ENCODE measurements at places on chromosomes 1 and 21.

GRCh38 chr1:221810406-221810805, 68.5 kb upstream of the DUSP10 start:
- H3K4me1 ChIP-seq, result peaks cover 50% of the 10 kb centered on the region
- ATAC-seq, result no peak
- H3K27ac ChIP-seq, result peak overlapping the region; percentile 70
- H3K4me3 ChIP-seq, result peak overlapping the region; percentile 36

GRCh38 chr1:41882486-41882885, 36.2 kb downstream of the HIVEP3 start:
- H3K4me1 ChIP-seq, result peaks cover 7% of the 10 kb centered on the region
- ATAC-seq, result no peak
- H3K4me3 ChIP-seq, result no peak overlapping the region
- H3K27ac ChIP-seq, result no peak overlapping the region

DNA sequence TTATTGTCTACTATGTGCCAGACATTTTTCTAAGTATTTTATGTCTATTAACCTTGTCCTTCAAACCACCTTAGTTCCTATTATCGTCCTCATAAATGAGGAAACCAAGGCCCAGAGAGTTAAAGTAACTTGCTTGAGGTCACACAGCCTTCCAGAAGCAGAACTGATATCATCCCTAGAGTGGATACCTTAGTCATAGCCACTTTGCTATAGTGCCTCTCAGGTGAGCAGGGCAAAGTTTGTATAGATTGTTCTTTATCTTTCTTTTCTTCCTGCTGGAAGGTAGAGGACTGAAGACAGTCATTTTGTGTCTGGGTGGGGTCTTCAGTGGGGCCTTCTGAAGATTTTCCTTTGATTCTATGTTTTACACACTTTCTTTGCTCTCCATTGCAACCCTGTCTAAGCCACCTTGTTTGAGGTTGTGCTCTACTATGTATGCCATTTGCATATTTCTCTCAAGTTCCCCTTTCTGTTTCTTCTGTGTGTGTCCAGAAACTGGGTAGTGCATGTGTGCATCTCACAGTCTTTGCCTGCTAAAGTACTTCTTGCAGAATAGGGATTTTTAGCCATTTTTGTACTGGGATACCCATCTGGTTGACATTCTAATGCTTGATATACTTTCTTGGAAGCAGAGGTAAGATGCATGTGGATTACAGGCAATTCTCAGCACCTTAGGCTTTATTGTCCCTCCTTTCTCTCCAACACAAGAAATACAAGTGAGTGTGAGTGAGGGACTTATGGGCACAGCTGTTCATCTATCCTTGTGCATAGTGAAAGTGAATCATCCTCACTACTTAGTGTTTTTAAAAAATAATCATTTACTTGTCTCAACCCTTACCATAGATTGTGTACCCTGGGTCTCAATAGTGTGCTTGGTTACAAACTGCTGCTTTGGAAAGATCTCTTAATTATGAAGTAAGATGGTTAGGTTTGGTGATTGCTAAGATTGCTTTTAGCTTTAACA, 207.6 kb upstream of the HMCN1 start:
- no peak overlapping the region for H3K4me3 ChIP-seq
- peaks cover 15% of the 10 kb centered on the region for H3K4me1 ChIP-seq
- peak; percentile 99 for ATAC-seq
- H3K27me3 ChIP-seq, result no peaks in the 10 kb centered on the region

DNA sequence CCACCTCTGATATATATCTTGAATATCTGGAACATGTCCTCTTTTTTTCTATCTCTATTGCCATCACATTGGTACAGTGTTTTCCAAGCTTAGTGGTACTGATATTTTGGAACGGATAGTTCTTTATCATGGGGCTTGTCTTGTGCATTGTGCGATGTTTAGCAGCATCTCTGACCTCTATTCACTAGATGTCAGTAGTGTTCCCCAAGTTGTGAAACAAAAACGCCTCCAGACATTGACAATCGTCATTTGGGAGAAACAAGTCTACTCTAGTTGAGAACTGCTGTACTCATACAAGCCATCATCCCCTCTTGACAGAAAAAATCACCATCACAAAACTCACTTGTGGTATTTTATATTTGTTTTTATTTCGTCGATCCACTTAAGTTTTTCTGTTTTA, 79.7 kb upstream of the CHODL start:
- no peaks in the 10 kb centered on the region for H3K27me3 ChIP-seq
- no peaks in the 10 kb centered on the region for H3K4me1 ChIP-seq
- no peak for ATAC-seq
- H3K27ac ChIP-seq, result no peak overlapping the region
- H3K4me3 ChIP-seq, result no peak overlapping the region

DNA sequence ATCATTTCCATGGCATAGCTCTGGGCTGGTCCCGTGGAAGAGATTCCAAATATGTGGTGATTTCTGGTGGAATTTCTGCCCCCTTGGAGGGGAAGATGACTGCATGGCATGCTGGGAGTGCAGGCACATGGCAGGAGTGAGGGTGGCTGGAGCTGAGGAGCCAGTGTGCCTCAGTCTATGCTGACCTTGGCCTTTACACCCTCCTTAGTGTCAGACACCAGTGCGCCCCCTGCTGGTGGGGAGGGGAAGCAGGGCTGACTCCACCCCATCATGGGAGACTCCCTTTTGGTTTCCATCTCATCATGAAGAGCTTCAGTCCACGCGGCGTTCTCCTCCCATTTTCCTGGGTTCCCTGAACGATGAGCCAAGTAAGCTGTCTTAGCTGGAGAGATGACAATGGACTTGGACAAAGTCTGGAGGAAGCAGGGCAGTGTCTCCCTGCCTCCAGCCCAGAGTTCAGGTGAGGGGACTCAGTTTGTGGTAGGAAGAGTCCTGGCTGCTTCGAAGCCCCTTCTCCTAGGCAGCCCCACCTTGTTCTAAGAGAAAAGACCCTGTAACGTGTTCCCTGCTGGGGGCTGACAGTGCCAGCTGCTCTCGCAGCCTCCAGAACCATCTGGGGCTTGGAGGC, 10.3 kb downstream of the ALX3 start:
- ATAC-seq, result peak; percentile 61
- H3K27ac ChIP-seq, result no peak overlapping the region
- H3K36me3 ChIP-seq, result peaks cover 55% of the 10 kb centered on the region
- peaks cover 4% of the 10 kb centered on the region for H3K27me3 ChIP-seq
- H3K4me3 ChIP-seq, result no peak overlapping the region

DNA sequence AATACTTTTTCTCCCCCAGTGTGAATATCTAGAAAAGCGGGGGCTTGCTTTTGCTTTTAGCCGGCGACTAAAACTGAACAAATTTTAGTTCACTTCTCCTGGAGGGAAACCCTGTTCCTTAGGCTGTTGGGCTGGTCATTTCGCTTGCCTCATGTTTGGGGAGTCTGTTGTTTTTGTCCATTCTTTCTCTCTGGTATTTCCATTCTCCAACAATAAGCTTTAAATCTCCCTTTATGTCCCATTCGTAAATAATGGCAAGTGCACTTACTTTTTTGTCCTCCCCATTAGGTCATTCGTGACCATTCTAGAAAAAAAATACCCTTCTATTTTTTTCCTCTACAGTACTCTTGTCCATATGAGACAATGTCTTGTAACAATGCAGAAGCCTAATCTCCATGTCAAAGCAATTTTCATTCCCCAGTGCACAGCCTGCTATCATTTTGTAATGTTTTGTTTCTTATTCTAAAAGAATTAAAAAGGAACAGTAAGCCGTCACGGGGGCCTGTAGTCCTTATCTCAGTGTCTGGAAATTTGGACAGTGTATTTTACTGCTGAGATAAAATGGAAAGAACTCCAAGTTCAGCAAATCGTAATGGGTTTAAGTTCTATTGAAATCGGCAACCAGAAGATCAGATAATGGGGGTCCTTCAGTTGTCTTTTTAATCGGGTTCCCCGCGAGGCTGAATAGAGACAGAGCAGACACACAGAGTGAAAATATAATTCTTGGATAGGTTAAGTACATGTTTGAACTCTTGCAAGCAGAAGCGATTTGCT, 21.8 kb downstream of the PROX1 start:
- no peak for ATAC-seq
- no peaks in the 10 kb centered on the region for H3K4me1 ChIP-seq
- H3K4me3 ChIP-seq, result no peak overlapping the region
- H3K27ac ChIP-seq, result no peak overlapping the region
- no peaks in the 10 kb centered on the region for H3K36me3 ChIP-seq

- H3K36me3 ChIP-seq, result no peaks in the 10 kb centered on the region
- H3K27me3 ChIP-seq, result peaks cover 20% of the 10 kb centered on the region
- no peak overlapping the region for H3K27ac ChIP-seq
- H3K4me3 ChIP-seq, result no peak overlapping the region
- peaks cover 4% of the 10 kb centered on the region for H3K4me1 ChIP-seq
- ATAC-seq, result no peak
These were observed 24.4 kb upstream of the AGBL4 start for GRCh38 chr1:50047916-50048694.

- H3K36me3 ChIP-seq, result no peaks in the 10 kb centered on the region
- H3K4me3 ChIP-seq, result peak overlapping the region; percentile 90
- H3K4me1 ChIP-seq, result peaks cover 31% of the 10 kb centered on the region
- no peaks in the 10 kb centered on the region for H3K27me3 ChIP-seq
- peak overlapping the region; percentile 80 for H3K27ac ChIP-seq
These were observed 629 bp downstream of the CTNNBIP1 start for GRCh38 chr1:9909234-9910046.

GRCh38 chr1:147273409-147274336, 31.2 kb downstream of the CHD1L start:
- no peak overlapping the region for H3K27ac ChIP-seq
- H3K4me1 ChIP-seq, result no peaks in the 10 kb centered on the region
- peaks cover 28% of the 10 kb centered on the region for H3K36me3 ChIP-seq
- no peaks in the 10 kb centered on the region for H3K27me3 ChIP-seq

DNA sequence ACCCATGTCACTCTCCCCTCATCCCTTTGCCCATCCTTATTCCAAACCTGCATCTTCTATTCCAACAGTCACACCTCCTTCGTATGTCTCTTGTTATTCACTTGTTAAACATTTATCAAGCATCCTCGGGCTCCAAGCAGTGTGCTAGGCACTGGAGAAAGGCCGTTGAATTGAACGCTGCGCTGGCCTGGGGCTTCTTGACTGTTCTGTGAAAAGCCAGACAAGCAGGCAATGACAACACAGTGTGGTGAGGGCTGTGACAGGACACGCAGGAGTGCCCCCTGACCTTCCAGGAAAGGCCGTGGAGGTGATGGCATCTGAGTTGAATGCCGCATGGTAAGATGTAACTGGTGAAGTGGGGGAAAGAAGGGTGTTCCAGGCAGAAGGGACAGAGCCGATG, 19.2 kb downstream of the ETV3 start:
- peaks cover 25% of the 10 kb centered on the region for H3K36me3 ChIP-seq
- ATAC-seq, result no peak
- H3K27me3 ChIP-seq, result no peaks in the 10 kb centered on the region
- H3K4me3 ChIP-seq, result no peak overlapping the region
- H3K27ac ChIP-seq, result no peak overlapping the region

DNA sequence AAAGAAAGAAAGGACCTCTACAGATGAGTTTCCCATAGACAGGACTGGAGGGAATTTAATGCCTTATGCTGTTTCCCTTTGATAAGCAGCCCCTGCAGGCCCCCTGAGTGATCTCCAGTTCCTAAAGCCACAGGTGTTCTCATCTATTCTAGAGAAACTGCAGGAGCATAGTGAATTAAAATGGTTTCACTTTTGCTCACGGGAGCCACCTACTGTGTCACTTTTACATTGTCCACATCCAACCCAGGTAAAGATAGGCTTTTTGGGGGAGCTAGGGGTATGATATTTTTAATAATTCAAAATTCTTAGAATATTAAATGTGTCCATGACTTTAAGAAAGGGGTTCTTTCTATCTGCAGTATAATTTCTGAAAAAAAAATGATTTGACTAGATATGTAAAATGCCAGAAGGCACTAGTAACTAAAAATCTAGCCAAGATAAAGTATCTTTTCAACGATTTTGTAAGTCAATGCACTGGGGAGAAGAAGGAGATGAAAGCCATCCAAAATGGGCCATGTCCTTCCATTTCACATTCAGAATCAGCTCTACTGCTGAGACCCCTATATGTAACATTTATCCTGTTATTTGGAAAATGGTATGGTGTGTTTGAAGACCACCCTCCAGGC, 267.3 kb upstream of the DUSP10 start:
- peak; percentile 47 for ATAC-seq
- H3K27me3 ChIP-seq, result no peaks in the 10 kb centered on the region
- no peaks in the 10 kb centered on the region for H3K36me3 ChIP-seq
- H3K4me1 ChIP-seq, result peaks cover 6% of the 10 kb centered on the region
- no peak overlapping the region for H3K27ac ChIP-seq

- peaks cover 19% of the 10 kb centered on the region for H3K27me3 ChIP-seq
- H3K27ac ChIP-seq, result no peak overlapping the region
- no peak for ATAC-seq
- no peaks in the 10 kb centered on the region for H3K4me1 ChIP-seq
- no peak overlapping the region for H3K4me3 ChIP-seq
These were observed 18.6 kb downstream of the TAL1 start for GRCh38 chr1:47213230-47213963.

GRCh38 chr21:42007356-42007940, 2.7 kb downstream of the ZBTB21 start:
- no peak for ATAC-seq
- peak overlapping the region; percentile 24 for H3K4me3 ChIP-seq
- H3K27me3 ChIP-seq, result no peaks in the 10 kb centered on the region
- peaks cover 26% of the 10 kb centered on the region for H3K36me3 ChIP-seq

DNA sequence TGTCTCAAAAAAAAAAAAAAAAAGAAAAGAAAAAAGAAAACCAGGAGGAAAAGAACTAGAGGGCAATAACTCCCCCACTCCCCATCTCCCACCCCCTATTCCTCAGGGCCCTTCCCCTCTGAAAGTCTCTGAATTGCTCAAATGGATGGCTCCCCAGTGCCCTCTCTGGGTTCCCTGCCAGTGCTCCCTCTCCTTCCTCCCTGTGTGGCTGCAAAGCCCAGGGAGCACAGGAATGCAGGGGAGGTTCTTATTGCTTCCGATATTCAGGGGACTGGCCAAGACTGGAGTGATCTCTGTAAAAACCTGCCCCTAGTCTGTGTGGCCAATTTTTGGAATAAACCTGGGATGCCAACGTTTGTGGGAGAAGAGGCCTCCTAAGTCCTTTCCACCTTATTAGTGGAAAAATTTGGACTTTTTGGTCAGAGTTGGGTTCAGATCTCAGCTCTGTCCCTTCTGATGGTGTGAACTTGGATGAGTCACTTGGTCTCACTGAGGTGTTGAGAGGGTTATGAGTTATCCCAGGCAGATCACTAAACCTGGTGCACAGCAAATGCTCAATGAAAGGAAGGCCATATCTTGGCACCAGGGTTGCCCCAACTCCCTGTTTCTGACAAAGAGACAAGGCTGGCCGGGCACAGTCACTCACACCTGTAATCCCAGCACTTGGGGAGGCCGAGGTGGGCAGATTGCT, 13.4 kb upstream of the ARHGEF10L start:
- H3K36me3 ChIP-seq, result no peaks in the 10 kb centered on the region
- no peak overlapping the region for H3K4me3 ChIP-seq
- no peak overlapping the region for H3K27ac ChIP-seq
- H3K4me1 ChIP-seq, result peaks cover 11% of the 10 kb centered on the region
- no peak for ATAC-seq
- H3K27me3 ChIP-seq, result peaks cover 41% of the 10 kb centered on the region

Measured in stimulated activated memory B cell treated with anti-CD40 and anti-IgM and Interleukin-4, amounts not matched to agents 10 μg/mL and 1 μg/mL and 100 μg/mL, for 72 hours (primary cell).